Activated CD4-positive, alpha-beta T cell treated with anti-CD3 and anti-CD28 coated beads, Interleukin-2, amount 10 ng/mL, durations not matched to agents 7 days and 5 days (primary cell): ENCODE measurements at places on chromosomes 12 and 14.
A peak's percentile ranks its signal among the peaks of the same experiment; 100 is the strongest.

- DNase-seq = no peak
Measured at GRCh38 chr14:101369916-101370592, 191.2 kb upstream of the DIO3 start.

GRCh38 chr14:35539969-35540368, 6.0 kb downstream of the INSM2 start:
- DNase-seq = no peak

DNA sequence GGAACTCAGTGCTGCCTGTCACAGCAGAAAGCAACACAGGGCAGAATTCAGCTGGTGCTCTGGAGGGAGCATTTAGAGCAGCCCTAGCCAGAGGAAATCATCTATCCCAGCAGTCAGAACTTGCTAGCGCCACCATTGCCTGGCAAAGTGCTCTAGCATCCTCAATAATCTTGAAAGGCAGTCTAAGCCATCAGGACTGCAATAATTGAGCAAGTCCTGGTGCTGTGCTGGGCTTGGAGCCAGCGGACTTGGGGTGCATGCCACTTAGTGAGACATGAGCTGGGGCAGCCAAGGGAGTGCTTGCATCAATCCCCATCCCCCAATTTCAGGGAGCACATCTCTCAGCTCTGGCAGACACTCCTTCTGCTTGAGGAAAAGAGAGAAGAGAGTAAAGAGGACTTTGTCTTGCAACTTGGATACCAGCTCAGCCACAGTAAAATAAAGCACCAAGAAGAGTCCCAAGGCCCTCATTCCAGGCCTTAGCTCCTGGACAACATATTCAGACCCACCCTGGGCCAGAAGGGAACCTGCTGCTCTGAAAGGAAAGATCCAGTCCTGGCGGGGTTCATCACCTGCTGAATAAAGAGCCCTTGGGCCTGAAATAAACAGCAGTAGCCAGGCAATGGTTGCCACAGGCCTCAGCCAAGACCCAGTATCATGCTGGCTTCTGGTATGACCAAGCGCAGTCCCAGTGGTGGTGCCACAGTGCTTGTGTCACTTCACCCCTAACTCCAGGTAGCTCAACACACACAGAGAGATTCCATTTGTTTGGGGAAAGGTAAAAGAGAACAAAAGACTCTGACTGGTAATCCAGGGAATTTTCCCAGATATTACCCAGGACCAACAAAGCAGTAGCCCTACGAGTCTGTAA, 44.5 kb upstream of the ZDHHC17 start:
- no peak for DNase-seq

GRCh38 chr12:55931780-55932550, 1.0 kb downstream of the DGKA start:
- peak; percentile 29 for DNase-seq

GRCh38 chr12:86376052-86376451, 119.9 kb upstream of the MGAT4C start:
- no peak for DNase-seq

- no peak for DNase-seq
Measured at GRCh38 chr14:100815478-100816285, 10.2 kb upstream of the MEG3 start.

DNA sequence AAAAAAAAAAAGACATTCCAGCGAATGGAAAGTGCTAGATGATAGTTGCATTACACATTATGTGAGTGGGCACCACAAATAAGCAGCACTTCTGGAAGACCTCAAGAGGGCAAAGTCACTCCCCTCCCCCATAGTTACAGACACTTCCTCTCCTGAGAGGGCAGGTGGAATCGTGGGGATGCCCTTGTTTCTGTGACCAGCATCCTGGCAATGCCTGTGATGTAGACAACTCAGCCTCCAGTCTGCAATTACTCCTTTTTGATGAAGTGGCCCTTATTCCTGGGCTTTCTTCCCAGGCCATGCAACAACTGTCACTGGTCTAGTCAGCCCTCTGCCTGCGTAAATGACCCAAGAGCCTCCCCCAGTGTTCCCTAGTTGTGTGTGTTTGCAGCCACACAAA, 104.8 kb downstream of the VRK1 start:
- no peak for DNase-seq

DNA sequence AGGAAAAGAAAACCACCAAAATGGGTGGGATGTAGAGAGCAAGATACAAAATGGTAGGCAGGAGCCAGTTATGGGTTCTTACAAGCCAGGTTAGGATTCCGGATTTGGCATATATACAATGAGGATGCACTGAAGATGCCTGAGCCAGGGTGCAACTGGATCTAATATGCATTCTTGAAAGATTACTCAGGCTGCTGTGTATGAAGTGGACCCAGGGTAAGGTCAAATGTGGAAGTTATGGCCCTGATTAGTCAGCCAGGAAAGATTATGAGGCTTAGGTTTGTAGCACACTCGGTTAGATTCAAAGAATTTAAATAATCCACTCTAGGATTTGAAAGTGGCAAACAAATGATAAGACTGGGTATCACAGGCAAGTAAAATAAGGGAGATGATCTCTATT, 1750.7 kb upstream of the FLRT2 start:
- DNase-seq = no peak

GRCh38 chr12:59039005-59039404, 118.7 kb upstream of the LRIG3 start:
- DNase-seq = no peak

DNA sequence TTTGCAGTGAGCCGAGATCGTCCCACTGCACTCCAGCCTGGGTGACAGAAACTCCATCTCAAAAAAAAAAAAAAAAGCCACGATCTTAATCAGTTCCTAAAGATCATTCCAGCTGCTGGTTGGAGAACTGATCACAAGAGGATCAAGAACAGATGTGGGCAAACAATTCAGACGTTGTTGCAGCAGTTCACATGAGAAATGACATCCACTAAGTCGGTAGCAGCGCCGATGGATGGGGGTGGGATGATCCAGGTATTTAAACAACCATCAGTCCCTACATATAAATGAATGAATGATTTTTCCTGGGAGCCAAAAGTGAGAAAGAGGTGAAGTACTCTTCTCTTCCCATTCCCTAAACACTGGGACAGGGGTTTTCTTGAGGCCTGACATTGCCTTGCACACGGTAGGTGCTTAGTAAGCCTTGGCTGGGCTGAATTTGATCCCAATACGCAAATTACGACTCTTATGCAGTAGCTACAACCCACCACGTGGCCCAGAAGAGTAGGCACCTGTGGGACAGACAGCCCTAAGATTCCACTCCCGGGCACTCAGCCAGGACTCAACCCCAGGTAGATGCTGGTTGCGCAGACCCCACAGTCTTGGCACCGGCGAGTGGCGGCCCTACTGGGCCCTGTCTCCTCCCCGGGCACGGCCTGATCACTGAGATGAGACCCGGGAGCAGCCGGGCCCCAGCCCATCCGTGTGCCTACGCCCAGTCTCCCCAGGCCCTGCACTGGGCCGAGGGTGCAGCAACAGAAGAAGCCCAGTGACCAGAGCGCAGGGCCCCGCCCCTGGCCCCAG, 565 bp downstream of the SPRYD3 start:
- peak; percentile 47 for DNase-seq

DNA sequence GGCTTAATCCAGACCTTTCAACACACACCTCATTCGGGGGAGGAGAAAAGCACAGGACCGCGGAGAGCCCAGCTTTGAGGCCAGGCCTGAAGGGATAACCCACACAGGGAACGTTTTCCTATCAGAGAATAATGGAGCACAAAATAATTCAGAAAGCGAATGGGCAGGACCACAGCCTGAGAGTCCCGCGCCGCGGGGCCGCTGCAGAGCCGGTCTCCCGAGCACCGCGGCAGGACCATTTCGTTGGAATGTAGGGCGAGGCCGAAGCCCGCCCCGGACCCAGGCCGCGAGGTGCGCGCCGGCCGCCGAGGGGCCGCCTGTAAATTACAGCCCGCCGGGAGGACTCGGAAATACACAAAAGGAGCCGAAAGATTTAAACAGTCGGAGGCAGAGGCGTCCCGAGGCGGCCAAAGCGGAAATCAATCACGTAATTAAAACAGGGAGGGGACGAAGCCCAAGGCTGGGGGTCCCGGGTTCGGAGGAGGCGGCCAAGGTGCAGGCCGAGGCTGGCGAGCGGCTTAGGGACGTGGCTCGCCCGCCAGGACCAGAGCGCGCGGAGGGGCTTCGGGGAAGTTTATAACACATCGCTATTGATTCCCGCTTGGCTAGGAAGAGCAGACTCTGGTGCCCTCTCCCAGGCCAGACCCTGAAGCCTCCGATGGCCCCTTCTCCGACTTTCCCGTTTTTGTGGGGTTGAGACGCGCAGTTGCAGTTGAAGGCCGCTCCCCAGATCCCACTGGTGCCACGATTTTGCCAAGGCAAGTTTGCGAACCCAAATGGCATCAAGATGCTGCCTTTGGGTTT, 6.3 kb upstream of the HOXC4 start:
- no peak for DNase-seq

DNA sequence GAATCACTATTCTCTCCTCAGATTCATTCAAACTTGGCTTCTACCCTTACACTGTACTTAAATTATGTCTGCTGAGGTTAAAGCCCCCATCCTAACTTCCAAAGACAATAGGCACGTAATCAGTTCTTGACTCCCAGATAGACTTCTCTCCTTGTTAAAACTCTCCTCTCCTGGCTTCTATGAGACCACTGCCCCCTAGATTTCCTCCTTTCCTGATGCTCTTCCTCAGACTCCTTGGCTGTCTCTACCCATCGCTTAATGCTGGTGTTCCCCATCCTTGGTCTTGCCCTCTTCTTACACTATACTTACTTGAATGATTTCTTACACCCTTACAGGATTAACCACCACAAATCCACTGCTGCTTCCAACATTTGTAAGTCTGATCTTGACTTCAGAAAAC, 32.8 kb downstream of the TC2N start:
- DNase-seq = no peak

- no peak for DNase-seq
Measured at GRCh38 chr12:92290350-92290695, 144.7 kb upstream of the BTG1 start.

- no peak for DNase-seq
Measured at GRCh38 chr14:76236172-76237130, 84.7 kb downstream of the GPATCH2L start.
